Amniotic epithelial cell (primary cell): ENCODE measurements at places on chromosomes 1 and 21.

DNA sequence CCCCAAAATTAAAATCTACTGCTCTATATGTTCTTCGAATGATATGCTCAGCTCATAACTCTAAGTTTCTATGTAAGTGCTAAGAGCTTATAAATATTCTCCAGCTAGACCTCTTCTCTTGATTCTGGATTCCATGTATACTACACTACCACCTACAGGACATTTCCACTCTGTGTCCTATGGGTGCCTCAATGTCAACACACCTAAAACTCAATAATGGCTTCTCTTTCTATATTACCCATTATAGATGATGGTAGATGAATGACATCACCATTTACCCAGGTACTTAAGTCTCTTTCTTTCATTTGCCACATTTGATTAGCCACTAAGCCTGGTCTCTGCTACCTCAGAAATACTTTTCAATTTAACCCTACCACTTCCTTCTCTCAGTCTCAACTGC lies 41.3 kb downstream of the TBX19 start:
- DNase-seq, result peak; percentile 50

DNA sequence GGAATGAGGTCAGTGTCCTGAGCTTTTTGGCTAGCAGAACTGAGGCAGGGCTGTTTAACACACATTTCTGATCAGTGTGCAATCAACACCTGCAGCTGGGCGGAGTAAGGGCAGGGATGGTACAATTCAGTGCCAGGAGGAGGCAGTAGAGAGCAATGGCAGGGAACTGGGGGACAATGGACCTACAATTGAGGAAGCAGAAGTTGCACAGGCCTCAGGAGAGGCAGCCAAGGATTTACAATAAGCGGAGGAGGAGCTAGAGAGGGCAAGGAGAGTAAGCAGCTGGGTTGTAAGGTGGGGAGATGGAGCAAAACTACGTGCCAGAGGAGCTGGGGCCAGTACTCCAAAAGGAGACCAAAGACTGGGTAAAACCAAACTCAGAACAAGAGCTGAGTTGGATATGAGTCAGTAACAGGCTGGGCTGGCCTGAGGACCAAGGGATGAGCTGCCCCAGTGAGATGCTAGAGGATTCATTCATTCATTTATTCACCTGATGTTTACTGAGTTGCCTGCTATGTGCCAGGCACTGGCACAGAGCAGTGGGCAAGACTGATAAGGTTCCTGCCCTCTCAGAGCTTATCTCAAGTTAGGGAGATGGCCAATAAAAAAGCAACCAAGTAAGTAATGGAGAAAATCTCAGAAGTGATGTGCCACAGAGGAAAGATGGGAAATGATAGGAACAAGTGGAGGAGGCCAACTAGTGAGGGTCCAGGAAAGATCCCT lies 10.4 kb upstream of the GALE start:
- no peak for DNase-seq

DNA sequence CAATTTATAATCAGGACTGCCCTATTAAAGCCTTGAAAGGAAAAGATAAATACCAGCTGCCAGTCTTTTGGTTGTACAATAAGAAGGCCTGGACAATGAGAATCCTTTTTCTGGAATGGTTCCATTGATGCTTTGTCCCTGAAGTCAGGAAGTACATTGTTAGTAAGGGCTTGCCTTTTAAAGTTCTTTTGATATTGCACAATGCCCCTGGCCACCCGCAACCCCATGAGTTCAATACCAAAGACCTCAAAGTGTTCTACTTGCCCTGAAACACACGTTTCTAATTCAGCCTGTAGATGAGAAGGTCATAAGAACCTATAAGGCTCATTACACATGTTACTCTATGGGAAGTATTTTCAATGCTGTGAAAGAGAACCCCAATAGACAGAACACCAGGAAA lies 112.1 kb downstream of the OLFM3 start:
- DNase-seq, result no peak

GRCh38 chr21:19343711-19344110 lies 940.1 kb upstream of the TMPRSS15 start:
- DNase-seq, result no peak

DNA sequence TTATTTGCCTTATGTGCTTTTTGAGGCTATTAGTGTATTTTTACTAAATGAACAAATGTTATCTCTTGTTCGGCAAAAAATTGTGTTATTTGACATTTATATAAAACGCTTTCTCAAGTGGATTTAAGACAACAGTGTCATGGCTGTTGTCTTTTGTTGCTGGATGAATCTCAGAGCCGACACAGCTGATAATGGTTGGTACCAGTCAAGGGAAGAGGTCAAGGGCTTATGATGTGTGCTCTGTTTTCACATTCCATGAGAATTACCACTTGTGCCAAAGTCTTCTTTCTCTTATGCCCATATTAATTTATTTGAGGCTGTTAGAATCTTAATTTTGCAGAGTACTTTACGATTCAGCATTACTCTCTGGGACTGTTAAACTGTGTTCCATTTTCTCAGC lies 17.9 kb upstream of the CD101 start:
- DNase-seq, result no peak

GRCh38 chr21:45384656-45385548 lies 20.1 kb upstream of the COL18A1 start:
- DNase-seq, result no peak
